ENCODE measurements at places on chromosomes 7 and 10.

- DNase-seq = no peak
Observed at GRCh38 chr7:387132-388022, 97.4 kb downstream of the FOXL3 start.

DNA sequence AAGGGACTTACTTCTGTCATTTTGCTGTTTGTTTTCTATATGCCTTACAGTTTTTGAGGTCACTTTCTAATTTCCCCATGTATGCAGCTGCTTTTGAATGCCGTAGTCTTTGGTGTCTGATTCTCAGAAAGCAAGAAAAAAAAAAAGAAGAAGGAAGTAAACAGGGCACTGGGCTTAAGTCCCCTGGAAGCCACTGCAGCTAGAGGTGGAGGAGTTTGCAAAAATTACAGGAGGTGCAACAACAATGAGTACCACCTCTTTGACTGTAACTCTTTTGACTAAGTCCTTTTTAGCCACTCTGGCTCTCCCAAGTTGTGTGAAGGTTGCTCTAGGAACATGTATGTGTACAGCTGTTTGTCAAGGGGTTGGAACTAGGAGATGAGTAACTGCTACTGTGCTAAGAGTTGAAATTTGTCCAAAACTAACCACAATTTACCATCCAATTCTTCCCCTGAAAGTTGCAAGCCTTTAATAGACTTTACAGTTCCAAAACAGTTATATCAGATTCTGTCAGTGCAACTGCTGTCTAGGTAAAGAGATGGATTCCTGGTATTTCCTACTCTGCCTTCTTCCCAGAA is 588.0 kb upstream of the LRRN3 start:
- no peak for DNase-seq

GRCh38 chr7:86844608-86845007 is 200.9 kb downstream of the GRM3 start:
- no peak for DNase-seq

- no peak for DNase-seq
Observed at GRCh38 chr7:96285579-96285978, 36.3 kb downstream of the SLC25A13 start.

GRCh38 chr7:105877736-105878135 is 1.3 kb upstream of the ATXN7L1 start:
- DNase-seq = no peak

GRCh38 chr7:148253629-148254028 is 336.9 kb upstream of the C7orf33 start:
- DNase-seq = no peak

- no peak for DNase-seq
Observed at GRCh38 chr10:128710098-128710797, 584.0 kb upstream of the MKI67 start.

DNA sequence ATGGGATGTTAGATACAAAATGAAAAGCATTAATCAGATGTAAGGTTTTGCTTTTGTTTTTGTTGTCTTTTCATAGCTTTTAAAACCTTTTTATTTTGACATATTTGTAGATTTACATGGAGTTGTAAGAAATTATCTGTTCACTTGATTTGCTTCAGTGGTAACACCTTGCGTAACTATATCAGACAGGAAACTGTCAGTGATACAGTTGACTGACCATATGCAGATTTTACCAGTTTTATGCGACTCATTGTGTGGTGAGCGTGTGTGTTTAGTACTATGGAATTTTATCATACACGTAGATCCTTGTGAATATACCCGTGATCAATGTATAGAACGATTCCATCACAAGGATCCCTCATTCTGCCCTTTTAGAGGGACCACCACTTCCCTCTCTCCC is 701.4 kb downstream of the SUGCT start:
- no peak for DNase-seq

GRCh38 chr7:76065016-76065612 is 17.2 kb downstream of the MDH2 start:
- no peak for DNase-seq

GRCh38 chr7:44215531-44215930 is 14.8 kb downstream of the YKT6 start:
- no peak for DNase-seq

GRCh38 chr7:73622909-73623797 is 1.2 kb downstream of the MLXIPL start:
- no peak for DNase-seq

DNA sequence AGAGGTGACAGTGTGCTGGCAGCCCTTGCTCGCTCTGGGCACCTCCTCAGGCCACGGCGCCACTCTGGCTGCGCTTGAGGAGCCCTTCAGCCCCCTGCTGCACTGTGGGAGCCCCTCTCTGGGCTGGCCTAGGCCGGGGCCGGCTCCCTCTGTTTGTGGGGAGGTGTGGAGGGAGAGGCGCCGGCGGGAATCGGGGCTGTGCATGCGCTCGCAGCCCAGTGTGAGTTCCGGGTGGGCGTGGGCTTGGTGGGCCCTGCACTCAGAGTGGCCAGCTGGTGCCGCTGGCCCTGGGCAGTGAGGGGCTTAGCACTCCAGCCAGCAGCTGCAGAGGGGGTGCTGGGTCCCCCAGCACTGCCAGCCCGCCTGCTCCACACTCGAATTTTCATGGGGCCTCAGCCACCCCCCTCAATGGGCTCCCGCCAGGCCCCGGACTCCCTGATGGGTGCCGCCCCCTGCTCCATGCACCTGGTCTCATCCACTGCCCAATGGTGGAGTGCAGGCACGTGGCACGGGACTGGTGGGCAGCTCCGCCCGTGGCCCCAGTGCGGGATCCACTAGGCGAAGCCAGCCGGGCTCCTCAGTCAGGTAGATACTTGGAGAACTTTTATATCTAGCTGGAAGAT is 96.7 kb upstream of the BET1 start:
- DNase-seq = no peak

DNA sequence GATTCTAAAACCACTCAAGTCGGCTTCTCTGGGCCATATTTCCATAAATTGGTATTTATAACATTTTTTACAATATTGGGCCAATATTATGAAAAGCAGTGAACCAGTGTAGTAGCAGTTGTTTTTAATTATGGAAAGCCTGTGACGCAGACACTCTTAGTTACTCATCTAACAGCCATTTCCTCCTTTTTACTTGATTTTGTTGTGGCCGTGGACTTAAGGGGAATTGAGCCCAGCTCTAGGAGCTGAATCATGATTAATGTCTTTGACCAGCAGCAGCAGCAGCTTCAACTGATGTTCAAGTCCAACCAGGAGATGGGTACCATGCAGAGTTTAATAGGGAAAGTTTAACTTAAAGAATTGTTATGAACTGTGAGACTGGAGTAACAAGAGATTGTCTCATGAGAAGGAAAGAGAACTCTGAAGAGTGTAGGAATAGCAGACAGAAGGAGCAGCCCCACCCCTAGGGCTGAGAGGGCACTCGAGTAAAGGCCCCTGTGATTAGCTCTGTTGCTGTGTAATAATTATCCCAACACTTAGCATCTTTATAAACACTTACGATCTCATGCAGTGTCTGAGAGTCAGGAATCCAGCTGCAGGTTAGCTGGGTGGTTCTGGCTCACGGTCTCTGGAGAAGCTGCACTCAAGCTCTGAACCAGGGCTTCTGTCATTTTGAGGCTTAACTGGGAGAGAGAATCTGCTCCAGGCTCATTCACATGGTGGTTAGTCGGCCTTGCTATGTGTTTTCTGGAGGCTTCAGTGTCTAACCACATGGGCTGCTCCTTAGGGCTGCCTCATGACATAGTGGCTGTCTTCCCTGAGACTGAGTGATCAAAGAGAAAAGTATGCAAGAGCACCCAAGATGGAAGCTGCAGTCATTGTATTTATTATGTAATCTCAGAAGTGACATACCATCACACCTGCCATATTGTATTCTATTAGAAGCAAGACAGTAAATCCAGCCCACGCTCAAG is 4.6 kb downstream of the LANCL2 start:
- DNase-seq = no peak

DNA sequence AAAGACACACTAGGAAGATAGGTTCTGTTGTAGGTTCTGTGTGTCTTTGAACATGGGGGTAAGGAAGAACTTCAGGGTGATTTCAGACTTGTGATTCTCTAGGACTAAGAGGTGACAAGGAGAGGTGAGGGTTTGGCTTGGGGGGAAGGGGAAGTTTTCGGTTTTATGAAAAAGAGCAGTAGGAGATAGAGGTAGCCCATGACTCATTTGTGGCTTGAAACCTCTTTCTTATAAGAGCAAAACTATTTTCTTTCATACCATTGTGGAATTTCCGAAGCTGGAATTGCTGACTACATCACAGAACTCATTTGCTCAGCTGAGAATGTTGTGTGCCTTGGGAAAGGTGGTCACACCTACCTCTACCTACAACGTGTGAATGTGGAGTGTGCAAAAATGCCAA is 39.6 kb upstream of the IKZF1 start:
- no peak for DNase-seq

- DNase-seq = no peak
Observed at GRCh38 chr7:32496052-32496813, 944 bp downstream of the AVL9 start.

DNA sequence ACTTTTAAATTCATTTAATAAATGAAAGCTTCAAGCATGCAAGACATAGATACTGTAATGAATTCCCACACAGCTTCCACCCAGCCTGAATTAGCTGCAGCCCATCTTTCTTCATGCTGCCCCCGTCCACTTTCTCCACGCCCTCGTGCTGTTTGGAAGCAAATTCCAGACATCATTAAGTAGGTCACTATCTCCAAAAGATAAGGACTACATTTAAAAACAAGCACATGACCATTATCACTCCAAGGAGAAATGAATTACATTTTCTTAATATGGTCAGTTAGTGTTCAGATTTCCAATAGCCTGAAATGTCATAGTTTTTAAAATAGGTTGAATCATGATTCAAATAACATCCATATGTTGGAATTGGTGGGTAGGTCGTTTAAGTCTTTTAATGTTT is 24.3 kb downstream of the LMTK2 start:
- no peak for DNase-seq

DNA sequence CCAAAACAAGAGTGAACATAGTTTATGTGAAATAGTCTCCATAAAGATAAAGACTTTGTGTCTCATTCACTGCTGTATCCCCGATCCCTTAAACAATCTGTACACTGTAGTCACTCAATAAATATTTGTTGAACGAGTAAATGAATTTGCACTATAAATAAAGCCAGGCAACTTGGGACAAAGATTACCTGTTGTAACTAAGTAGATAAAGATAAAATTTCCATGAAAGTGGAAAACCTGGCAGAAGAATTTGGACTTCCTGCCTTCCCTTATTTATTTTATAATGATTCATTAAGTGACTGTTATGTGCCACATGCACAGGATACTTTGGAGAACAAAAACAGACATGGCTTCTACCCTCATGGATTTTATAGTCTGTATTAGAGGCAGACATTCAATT is 277.7 kb upstream of the KAT6B start:
- no peak for DNase-seq

GRCh38 chr7:85521108-85521694 is 334.3 kb upstream of the SEMA3D start:
- no peak for DNase-seq

GRCh38 chr10:51527522-51528219 is 171.7 kb downstream of the CSTF2T start:
- no peak for DNase-seq

DNA sequence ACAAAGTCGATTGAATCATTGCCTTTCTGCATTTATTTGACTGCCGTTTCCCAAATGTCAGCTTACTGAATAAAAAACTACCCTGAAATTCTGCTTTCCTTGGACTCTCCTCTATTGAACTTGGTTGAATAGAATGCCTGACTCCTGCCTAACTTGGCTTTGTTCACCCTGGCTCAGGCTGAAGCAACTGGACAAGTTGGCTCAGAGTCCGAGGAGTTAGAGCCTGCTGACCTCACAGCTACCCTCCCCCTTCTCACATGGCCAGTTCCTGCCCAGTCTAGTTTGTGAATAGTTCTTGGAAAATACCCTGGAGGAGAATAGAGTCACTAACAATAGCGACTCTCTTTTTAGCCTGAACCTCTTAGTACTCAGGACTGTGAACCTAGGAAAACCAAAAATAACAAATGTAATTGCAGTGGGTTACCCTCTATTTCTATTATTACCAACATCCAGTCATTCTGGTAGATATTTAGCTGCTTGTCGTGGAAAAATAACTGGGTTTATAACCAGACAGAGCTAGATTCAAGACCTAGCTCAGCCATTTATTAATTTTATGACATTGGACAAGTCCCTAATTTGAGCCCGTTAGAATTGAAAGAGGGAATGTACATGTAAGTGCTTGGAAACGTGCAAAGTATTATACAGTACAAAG is 17.3 kb upstream of the NRBF2 start:
- no peak for DNase-seq

- no peak for DNase-seq
Observed at GRCh38 chr10:81600185-81600584, 274.8 kb upstream of the NRG3 start.

DNA sequence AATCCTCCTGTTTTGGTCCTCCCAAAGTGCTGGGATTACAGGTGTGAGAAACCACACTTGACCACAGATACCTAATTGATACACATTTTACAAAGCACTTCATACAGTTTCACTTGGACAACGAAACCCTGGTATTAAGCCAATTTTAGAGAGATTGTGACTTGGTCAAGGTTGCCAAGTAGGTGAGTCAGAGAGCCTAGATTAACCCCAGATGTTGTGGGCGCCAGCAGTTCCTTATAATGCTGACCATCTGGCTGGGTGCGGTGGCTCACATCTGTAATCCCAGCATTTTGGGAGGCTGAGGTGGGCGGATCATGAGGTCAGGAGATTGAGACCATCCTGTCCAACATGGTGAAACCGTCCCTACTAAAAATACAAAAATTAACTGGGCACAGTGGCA is 4.9 kb upstream of the PHKG1 start:
- no peak for DNase-seq

DNA sequence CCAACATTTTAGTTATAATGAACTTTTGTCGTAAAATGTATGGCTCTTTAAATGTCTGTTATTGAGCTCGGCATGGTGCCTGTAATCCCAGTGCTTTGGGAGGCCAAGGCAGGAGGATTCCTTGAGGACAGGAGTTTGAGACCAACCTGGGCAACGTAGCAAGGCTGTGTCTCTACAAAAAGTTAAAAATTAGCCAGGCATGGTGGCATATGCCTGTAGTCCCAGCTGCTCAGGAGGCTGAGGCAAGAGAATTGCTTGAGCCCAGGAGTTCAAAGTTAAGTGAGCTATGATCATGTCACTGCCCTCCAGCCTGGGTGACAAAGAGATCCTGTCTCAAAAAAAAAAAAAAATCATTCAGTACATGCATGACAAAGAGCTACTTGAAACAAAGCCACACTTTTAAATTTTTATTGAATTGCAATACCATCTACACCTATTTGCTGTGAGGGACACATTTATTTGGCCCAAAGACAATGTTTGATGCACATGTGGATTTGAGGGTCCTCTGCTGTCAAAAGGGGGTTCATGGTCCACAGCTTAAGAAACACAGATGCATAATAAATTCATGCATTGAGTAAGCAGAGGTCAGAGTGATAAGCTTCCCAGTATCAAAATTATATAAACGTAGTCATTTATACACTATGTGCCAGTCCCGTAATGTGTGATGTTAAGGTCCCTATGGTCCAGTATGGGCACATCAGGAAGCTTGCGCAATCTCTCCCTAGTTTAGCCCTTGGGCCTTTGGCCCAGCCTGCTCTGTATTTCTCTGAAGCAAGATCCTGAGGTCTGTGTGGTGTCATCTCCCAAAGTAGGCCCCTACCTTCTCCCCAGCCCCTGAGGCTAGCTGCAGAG is 4.4 kb upstream of the MALSU1 start:
- DNase-seq = no peak

- no peak for DNase-seq
Observed at GRCh38 chr7:100185726-100186125, 8.0 kb downstream of the STAG3 start.
